Activated T-cell treated with anti-CD3 and anti-CD28 coated beads, Interleukin-2, amount 50 U/mL, for 1 hour (primary cell): ENCODE measurements at places on chromosomes 1 and 21.

DNA sequence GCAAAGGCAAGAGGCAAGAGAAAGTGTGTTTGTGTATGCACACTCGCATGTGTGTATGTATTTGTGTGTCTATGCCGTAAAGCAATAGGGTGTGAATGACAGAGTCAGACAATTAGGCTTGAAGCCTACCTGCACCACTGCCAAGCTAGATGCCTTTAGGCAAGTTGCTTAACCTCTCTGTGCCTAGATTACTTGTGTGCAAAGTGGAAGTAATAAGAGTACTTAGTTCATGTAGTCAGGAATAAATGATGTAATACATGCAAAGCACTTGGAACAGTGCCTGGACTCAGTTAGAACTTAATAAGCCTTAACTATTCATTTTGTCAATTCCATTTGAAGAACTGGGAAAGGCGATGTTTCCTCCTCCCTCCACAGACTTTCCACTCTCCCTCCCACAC is 31.7 kb downstream of the LAMB3 start:
- no peak for DNase-seq

GRCh38 chr1:207004931-207005830 is 27.4 kb downstream of the C1orf116 start:
- peak; percentile 26 for DNase-seq

DNA sequence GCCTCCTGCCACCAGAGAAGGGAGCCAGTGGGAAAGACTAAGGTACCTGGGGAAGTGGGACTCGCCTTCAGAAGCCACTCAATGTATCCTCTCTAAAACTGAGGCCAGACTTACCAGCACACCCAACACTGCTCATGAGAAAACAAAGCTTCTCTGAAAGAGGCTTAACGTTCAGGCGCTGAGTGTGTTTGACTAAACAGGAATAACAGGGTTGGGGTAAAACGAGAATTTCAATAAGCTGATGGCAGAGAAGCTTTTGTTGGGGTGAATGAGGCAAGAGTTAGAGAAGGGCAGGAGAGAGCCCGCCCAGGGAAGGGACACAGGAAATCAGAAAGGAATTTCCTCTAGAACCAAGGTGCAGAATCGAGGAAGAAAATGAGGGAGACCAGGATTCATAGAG is 1.7 kb upstream of the SPRR3 start:
- no peak for DNase-seq

DNA sequence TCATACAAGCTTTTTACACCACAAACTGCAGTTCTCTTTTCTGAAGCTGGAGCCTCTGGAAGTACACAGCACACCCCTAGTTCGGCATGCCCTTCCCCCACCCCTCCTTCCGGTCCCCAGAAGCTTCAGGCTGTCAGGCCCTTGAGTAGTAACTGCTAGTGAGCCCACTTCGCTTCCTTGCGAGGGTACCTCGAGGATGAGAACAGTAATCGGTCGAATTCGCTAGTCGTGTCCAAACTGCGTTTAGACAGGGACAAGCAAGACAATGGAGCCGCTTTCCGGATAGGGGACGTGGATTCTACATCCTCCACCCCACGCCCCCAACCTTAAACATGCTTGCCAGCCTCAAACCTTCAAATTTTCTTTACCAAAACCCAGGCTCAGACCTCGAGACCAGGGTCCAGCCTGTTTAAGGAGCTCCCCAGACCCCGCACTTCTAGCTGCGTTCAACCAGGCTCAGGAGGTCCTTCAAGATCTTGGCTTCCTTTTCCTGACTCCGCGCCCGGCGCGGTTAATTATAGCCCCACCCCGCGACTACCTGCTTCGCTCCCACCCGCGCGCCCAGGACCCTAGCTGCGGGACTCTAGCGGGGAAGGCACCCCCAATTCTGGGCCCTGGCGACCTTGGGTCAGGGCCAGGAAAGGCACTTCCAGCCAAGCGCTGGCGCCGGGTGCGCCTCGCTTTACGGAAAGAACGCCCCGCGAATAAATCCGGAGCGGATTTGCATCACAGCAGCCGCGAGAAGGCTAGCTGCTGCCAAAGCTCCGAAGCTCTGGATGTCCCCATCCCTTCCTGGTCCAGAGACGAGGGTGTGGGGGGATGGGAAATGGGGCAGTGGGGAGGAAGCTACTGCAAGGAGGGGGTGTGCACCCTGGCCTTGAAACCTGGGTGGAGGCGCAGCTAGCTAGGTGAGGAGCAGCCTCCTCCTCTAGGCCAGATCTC is 8.1 kb upstream of the TSPAN1 start:
- DNase-seq: peak; percentile 49

DNA sequence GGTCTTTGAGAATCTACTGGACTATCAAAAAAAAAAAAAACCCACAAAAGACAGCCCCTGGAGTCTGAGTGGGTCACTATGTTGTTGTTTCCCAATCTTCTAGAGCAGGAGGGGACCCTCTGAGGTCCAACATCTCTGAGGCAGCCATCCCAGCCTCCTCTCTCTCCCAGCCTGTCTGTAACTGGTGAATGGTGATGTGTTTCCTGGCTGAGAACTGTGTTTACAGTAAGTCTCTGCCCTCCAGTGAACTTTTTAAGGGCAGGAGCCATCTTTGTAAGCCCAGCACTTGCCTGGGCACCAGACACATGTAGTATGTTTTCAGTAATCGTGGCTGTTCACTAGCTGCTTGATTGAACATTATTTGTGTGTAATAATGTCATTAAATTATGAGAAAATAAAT is 85.7 kb downstream of the SPATA46 start:
- DNase-seq: no peak

DNA sequence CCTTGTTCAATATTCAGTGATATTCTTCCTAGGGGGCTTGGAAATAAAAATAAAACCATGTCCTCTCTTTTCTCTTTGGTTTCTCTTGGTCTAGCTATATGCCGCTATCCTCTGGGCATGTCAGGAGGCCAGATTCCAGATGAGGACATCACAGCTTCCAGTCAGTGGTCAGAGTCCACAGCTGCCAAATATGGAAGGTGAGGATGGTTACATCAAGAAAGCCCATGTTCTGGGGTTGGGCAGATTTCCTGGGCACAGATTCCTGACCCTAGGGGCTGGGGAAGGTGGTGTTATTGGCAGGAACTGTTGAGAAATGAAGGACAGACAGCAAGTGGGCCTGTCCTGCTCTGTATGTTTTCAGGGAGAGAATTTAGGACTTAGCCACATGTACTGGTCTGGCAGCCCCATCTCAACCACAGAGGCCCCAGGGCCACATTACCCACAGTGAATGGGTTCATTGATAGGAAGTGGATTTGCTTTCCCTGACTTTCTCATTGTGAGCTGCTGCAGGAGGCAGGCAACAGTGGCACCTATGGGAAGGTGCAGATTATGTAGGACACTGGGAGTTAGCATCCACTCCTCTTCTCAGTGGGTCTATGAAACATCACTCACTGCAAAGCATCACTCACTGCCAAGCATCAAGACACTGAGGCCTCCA is 37.4 kb upstream of the HSD17B7 start:
- no peak for DNase-seq

- peak; percentile 18 for DNase-seq
Observed at GRCh38 chr1:226695335-226695900, 43.7 kb downstream of the ITPKB start.

DNA sequence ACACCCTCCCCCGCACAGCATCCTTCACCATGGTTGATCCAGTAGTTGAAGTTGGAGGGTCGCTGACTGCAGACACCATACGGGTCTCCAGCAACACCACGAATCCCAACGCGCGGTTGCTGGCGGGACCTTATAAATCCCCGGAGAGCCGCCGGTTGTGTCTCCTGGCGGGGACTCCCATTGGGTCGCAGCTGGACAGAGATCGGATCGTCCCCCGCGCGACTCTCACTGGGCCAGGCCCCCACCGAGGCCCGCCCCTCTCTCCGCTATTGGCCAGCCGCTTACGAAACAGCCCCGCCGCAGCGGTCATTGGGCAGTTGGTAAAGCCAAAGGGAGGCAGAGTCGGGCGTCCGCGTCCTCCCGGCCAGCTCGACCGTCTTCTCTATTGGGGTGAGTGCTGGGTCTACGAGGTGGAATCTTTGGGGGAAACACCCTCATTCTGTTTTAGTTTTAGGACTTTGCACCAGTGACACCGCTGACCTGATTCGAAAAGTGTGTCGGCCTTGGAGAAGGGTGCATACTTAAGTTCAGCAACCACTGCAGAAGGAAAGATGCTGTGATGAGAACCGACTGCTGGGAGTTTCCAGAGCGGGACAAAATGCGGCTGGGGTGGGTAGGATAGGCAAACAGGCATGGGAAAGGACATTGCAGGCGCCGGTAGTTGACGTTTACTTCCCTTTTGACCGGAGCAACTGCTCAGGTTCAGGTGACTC is 27.4 kb downstream of the RABIF start:
- DNase-seq: peak; percentile 31

GRCh38 chr1:26949266-26949925 is 10.9 kb downstream of the KDF1 start:
- DNase-seq: no peak

- DNase-seq: no peak
Observed at GRCh38 chr21:15001857-15002606, 62.8 kb downstream of the NRIP1 start.

- no peak for DNase-seq
Observed at GRCh38 chr1:152968248-152968647, 2.2 kb upstream of the SPRR4 start.
